Activated naive CD4-positive, alpha-beta T cell treated with anti-CD3 and anti-CD28 coated beads for 36 hours (primary cell): ENCODE measurements at places on chromosomes 2 and 18. TPM values are rescaled to one million over a fixed set of nuclear protein-coding genes. Genes with fewer than 3 reads are reported as not detected.

GRCh38 chr2:115422004-115422634 lies 979.7 kb downstream of the DPP10 start:
- H3K27me3 ChIP-seq: no peaks in the 10 kb centered on the region
- DNase-seq: no peak
- no peak overlapping the region for H3K4me3 ChIP-seq
- no peaks in the 10 kb centered on the region for H3K4me1 ChIP-seq

- no peaks in the 10 kb centered on the region for H3K27me3 ChIP-seq
- H3K4me3 ChIP-seq: no peak overlapping the region
- no peak for DNase-seq
- no peaks in the 10 kb centered on the region for H3K36me3 ChIP-seq
- H3K27ac ChIP-seq: no peak overlapping the region
These were observed 226.3 kb downstream of the MREG start for GRCh38 chr2:215787025-215787424.

GRCh38 chr2:120873958-120874887 lies 138.6 kb downstream of the GLI2 start:
- peaks cover 7% of the 10 kb centered on the region for H3K27me3 ChIP-seq
- H3K27ac ChIP-seq: no peak overlapping the region
- no peak for DNase-seq
- no peak overlapping the region for H3K4me3 ChIP-seq
- no peaks in the 10 kb centered on the region for H3K36me3 ChIP-seq
- no peaks in the 10 kb centered on the region for H3K4me1 ChIP-seq

Gene CERKL
- 0.14 TPM for total RNA-seq

Gene RAX
- not detected for total RNA-seq

Gene MALL
- total RNA-seq: 0.38 TPM

Gene SMCHD1
- 91.3 TPM for total RNA-seq

Gene GLI2
- total RNA-seq: not detected
